ENCODE measurements at places on chromosomes 16 and 17. TPM values are rescaled to one million over a fixed set of nuclear protein-coding genes. Genes with fewer than 3 reads are reported as not detected.

The SLC5A11 gene
- total RNA-seq, result not detected

The ETV4 gene
- 27.7 TPM for total RNA-seq

The TBC1D28 gene
- not detected for total RNA-seq

The HBA2 gene
- not detected for total RNA-seq

GRCh38 chr17:82006468-82007227 is 16.0 kb downstream of the CENPX start:
- peak; percentile 87 for DNase-seq

DNA sequence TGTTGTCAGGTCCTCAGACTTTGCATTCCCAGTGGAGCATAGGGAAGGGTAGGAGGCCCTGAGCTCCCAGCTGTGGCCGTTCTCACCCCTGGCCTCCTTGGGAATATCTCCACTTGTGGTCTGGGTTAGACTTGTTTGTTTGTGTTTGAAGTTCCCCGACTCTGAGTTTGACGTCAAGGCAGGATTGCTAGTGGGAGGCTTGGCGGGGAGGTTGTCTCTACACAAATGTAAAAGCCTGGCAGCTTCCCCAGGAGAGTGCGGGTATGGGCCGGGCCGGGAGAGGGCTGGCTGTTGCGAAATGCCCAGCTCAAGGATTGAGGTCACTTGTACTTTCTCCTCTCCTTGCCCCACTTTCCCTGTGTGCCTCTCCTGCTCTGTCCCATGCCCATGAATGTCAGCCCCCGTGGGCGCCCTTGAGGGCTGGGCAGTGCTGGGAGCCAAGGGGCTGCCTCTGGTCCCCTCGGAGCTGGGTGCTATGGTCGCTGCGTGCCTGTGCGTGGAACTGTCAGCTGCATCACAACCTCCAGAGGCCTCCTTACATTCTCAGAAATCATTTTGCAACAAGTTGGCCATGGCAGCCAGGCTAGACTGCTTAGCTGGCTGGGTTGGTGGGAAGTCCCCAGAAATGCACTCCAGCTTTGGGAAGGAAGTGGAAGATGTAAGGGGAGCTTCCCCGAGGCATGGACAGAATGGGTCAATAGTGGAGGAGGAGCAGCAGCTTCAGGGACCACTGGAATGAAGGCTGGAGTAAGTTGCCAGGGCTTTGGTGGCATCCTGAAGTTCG is 84.3 kb downstream of the KSR1 start:
- DNase-seq, result peak; percentile 98

DNA sequence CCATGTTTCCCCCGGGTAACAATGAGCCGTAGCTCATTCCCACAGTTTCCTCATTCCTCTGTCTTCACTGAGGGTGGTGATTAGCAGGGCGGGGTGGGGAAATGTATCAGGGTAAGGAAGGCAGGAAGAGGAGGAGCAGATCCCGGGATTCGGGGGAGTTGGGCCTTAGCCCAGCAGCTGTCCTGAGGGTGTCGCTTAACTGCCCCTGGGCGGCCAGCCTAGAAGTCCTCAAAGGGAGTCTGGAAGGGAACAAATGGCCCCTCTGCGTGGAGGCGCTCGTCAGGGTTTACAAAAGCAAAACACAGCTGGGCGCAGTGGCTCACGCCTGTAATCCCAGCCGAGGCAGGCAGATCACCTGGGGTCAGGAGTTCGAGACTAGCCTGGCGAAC is 14.3 kb downstream of the MLYCD start:
- DNase-seq, result no peak

- no peak for DNase-seq
Measured at GRCh38 chr16:64346080-64346479, 775.8 kb downstream of the CDH11 start.

DNA sequence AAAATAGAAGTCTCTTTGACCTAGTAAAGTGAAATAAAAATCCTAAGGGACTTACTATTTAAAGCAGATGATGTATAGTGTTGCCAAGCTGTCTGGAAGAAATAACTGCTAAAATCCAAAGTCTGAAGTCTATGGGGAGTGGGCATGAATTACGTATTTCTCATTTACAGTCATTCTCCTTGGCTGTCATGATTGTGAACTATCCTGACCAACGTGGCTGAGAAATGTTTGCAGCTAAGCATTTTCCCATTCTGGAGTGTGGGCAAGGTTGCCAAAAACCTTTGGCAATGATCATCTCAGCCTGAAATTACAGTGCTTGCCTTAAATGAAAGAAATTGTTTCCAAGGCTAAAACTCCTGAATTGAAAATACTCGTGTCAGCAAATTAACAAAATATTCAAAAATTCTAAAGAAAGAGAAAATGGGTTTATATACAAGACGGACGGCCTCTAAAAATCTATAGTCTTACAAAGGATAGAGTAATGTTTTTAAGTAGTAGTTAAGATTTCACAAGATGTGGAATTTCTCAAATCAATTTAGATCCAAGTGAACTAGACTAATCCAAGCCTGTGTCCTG is 77.0 kb downstream of the CACNG1 start:
- no peak for DNase-seq

- no peak for DNase-seq
Measured at GRCh38 chr16:2087748-2088631, 40.2 kb downstream of the TSC2 start.

- DNase-seq, result no peak
Measured at GRCh38 chr17:77893144-77894044, 65.1 kb upstream of the TNRC6C start.

DNA sequence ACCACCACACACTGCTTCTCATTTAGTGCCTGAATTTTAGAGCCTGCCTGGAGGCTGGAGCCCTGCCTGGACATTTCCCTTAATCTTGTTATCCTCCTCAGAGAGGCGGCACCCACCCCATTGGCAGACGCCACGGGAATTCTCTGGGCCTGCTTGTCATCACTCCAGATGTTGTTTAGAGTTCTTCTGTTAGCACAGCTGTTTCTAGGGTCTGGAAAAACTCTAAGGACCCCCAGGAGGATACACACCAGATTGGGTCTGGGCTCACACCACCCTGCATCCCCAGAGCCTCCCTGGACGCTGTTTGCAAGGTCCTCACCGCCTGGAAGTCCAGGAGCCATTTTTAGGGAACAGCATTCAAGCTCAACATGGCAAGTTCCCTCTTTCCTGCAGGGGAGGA is 565 bp upstream of the XAF1 start:
- DNase-seq, result no peak

DNA sequence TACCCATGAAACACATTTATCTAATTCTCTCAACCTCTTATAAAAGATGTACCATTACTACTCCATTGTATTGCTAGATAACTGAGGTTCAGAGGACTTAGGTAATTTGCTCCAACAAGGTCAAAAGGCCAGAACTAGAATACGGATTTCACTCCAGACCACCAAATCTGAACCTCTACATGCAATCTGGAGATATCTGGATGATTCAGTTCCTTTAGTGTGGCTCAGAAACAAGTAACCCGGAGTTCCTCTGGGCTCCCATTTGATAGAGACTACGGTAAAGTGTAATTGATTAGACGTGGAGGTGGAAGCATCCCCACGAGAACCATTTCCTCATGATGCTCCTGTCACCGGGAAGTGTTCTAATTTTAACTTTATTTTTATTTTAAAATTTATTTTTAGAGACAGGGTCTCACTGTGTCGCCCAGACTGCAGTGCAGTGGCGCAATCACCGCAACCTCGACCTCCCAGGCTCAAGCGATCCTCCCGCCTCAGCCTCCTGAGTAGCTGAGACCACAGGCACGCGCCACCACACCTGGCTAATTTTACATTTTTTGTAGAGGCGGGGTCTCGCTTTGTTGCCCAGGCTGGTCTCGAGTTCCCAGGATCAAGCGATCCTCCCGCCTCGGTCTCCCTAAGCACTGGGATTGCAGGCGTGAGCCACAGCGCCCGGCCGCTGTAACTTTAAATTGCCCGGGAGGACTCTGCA is 608 bp upstream of the COX10 start:
- no peak for DNase-seq

- peak; percentile 59 for DNase-seq
Measured at GRCh38 chr16:27355610-27356009, 41.8 kb downstream of the IL4R start.

DNA sequence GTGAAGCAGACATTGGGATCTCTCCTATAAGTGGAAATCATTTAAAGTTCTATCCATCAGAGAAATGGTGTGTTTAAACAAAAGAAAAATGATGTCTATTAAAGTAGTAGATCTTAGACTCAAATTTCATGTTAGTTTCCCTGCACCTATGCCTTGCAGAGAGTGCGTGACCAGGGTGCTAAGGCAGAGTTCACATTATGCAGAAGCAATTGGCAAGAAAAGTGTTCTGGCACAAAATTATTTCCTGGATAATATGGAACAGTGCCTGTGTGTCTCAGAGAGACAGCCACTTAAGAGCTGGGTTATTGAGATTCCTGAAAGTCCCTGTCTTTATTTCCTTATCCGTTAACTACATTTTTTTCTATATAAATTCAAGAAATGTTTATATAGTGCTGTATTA is 457.0 kb downstream of the CDH8 start:
- DNase-seq, result no peak

Data from Daoy (cell line).